ENCODE measurements at places on chromosomes 7 and 10.

DNA sequence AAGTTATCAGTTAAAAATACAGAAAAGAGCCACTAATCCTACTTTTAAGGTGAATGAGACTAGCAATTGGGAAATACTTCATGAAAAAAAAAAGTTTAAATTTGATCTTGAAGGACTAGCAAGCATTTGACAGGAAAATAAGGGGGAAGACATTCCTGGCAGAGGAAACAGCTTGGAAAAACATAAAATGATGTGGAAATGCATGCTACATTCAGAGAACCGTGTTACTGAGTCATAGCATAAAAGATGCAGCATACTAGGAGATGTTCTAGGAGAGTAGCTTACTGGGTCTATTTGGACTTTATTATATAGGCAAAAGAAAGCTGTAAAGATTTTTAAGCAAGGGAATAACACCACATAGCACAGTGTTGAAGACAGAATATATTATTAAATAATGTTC is 108.6 kb upstream of the COL1A2 start:
- no peak for DNase-seq
- H3K4me1 ChIP-seq: no peaks in the 10 kb centered on the region
- H3K27me3 ChIP-seq: no peaks in the 10 kb centered on the region
- H3K4me3 ChIP-seq: no peak overlapping the region
- no peak overlapping the region for H3K27ac ChIP-seq
- H3K36me3 ChIP-seq: no peaks in the 10 kb centered on the region

- no peak overlapping the region for H3K4me3 ChIP-seq
- H3K27ac ChIP-seq: no peak overlapping the region
- H3K27me3 ChIP-seq: no peaks in the 10 kb centered on the region
- no peaks in the 10 kb centered on the region for H3K36me3 ChIP-seq
Measured at GRCh38 chr10:22911889-22912762, 15.7 kb upstream of the ARMC3 start.

DNA sequence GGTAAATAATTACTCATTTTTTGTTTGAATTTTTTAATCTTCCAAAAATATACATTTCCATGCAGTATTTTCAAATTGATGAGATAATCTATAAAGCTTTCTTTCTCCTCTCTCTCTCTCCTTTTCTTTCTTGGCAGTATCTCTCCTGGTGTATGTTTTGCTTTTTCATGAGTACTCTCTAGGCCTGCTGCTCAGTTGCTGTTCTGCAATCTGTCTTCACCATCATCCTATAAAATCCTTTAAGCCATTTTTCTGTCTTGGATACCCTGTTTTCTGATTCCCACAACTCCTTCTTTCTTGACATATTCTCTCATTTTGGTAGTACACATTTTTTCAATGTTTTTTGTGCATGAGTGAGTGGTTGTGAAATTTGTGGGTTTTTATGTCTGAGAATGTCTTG is 1558.1 kb upstream of the LRRTM3 start:
- no peaks in the 10 kb centered on the region for H3K4me1 ChIP-seq
- H3K4me3 ChIP-seq: no peak overlapping the region
- no peak for DNase-seq

DNA sequence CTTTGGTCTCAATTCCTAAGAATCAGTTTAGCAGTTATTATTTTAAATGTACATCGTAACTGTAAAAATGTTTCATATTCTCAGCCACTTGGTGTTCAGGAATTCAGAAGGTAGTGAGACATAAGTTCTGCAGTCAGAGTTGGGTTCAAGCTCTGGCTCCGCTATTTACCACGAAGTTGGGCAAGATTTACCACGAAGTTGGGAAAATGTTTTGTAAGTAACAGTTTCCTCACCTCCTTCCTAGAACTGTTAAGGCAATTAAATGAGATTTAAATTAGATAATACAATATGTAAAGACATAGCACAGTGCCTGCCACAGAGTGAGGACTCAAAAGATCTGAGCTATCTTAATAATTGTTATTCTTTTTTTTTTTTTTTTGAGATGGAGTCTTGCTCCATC is 16.3 kb upstream of the ABLIM1 start:
- no peaks in the 10 kb centered on the region for H3K27me3 ChIP-seq
- H3K4me3 ChIP-seq: no peak overlapping the region
- no peaks in the 10 kb centered on the region for H3K4me1 ChIP-seq
- H3K27ac ChIP-seq: no peak overlapping the region
- H3K36me3 ChIP-seq: no peaks in the 10 kb centered on the region

- H3K4me3 ChIP-seq: no peak overlapping the region
- DNase-seq: no peak
- peaks cover 3% of the 10 kb centered on the region for H3K4me1 ChIP-seq
- H3K36me3 ChIP-seq: no peaks in the 10 kb centered on the region
- peaks cover 21% of the 10 kb centered on the region for H3K27me3 ChIP-seq
Measured at GRCh38 chr7:73644688-73645286, 20.5 kb upstream of the MLXIPL start.

- H3K27ac ChIP-seq: peak overlapping the region; percentile 11
- no peaks in the 10 kb centered on the region for H3K36me3 ChIP-seq
- DNase-seq: peak; percentile 69
- no peaks in the 10 kb centered on the region for H3K27me3 ChIP-seq
Measured at GRCh38 chr10:3482200-3482993, 302.6 kb downstream of the KLF6 start.

GRCh38 chr7:72292118-72292517 is 120.0 kb downstream of the CALN1 start:
- no peak overlapping the region for H3K27ac ChIP-seq
- no peaks in the 10 kb centered on the region for H3K27me3 ChIP-seq
- H3K4me1 ChIP-seq: no peaks in the 10 kb centered on the region

DNA sequence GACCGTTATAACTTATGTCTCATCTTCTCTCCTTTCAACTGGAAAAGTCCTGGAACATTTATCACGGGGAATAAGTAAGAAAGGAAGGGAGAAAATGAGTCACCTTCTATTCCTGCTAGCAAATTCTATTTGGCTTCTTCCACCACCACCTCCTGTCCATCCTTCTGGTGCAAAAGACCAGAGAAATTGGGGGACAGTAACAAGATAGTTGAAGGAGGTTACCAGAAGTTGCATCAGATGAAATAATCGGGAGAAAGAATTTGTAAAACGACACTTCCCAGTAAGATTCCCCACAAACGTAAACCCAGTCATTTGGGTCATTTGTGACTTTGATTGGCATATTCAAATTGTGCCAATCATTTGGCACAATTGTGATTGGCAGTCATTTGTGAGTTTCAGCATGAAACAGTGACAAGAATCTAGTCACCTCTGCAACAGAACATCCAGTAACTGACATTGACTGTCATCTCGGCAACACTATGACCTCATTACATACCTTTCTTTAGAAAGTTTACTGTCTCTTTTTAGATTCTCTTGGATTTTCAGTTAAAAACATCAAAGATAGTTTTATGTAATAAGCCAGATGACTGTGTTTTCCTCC is 51.3 kb upstream of the PIK3CG start:
- no peak overlapping the region for H3K27ac ChIP-seq
- no peaks in the 10 kb centered on the region for H3K36me3 ChIP-seq
- no peak overlapping the region for H3K4me3 ChIP-seq
- DNase-seq: no peak

GRCh38 chr10:50438049-50438936 is 185.5 kb downstream of the SGMS1 start:
- H3K36me3 ChIP-seq: no peaks in the 10 kb centered on the region
- no peak overlapping the region for H3K27ac ChIP-seq
- no peak for DNase-seq
- no peaks in the 10 kb centered on the region for H3K4me1 ChIP-seq
- H3K4me3 ChIP-seq: no peak overlapping the region

DNA sequence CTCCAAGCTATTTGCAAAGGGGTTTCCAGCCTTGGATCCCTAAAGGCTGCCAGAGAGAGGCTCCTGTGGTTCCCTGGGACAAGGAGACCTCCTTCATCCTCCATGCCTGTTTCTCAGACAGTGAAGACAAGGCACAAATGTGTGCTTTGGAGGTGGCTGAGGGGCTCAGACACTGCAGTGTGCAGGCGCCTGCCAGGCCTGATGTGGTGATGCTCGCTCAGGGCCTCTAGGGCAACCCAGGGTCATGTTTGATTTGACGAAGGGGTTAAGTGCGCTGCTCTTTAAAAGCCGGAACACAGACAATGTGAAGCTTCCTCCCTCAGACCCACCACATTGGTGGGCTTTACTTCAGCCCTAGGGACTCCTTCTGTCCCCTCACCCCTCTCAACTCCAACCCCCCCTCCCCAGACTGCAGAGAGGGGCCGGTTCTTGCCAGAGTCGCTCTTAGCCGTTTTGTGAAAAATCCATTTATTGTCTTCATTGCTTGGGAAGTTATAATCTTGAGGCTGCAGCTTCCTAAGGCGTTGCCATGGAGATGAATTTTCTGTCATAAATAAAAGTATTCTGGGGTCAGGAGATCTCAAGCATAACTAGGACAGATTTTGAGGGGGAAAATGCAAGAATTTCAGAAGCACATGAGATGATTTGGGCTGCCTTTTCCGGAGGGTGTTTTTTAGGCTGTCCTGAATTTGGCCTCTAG is 35.8 kb downstream of the PDGFA start:
- H3K36me3 ChIP-seq: no peaks in the 10 kb centered on the region
- H3K27ac ChIP-seq: no peak overlapping the region
- no peak overlapping the region for H3K4me3 ChIP-seq
- peaks cover 15% of the 10 kb centered on the region for H3K27me3 ChIP-seq

DNA sequence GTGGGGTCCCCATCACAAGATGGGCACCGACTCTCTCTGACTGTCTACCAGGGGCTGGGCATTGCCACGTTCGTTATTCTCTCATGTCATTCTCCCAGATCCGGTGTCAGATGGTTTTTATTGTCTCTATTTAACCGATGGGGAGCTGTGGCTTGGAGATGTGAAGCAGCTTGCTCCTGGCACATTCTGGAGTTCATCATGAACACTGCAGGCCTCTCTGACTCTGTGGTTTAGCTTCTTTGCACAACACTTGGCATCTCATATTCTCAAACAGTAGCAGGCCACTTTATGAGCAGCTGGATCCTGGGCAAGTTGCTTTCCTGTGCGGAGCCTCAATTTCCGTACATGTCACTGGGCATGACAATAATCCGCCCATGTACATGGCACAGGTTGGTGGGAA is 119.9 kb downstream of the LRRC18 start:
- H3K4me3 ChIP-seq: no peak overlapping the region
- no peaks in the 10 kb centered on the region for H3K36me3 ChIP-seq
- H3K4me1 ChIP-seq: no peaks in the 10 kb centered on the region
- no peak for DNase-seq
- no peaks in the 10 kb centered on the region for H3K27me3 ChIP-seq
- no peak overlapping the region for H3K27ac ChIP-seq

GRCh38 chr7:36796850-36797536 is 72.7 kb upstream of the AOAH start:
- no peak overlapping the region for H3K4me3 ChIP-seq
- H3K27ac ChIP-seq: no peak overlapping the region

DNA sequence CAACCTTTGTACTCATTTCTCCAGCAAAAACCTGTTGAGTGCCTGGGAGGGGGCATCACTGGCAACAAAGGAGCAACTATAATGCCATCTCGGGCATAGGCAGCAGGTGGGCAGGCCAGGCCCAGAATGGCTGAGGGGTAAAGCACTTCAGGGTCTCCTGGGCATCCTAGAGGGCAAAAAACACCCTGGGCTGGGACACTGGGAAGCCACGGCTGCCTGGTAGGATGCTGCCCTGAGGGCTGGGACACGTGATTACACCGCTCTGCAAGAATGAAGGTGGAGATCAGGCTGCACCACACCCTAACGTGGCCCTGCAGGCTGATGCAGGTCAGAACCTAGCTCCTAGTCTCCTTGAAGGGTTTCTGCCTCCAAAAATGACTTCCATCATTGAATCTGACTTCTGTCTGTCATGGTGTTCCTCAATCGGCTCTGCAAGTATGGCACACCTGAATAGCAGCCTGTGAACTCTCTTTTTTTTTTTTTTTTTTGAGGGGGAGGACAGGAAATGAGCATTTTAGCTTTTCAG is 4.5 kb upstream of the TRAPPC14 start:
- H3K36me3 ChIP-seq: no peaks in the 10 kb centered on the region
- no peaks in the 10 kb centered on the region for H3K27me3 ChIP-seq
- no peak for DNase-seq
- no peak overlapping the region for H3K27ac ChIP-seq

Data from upper lobe of right lung (tissue), 1 donor.